Endodermal cell (in vitro differentiated cells): ENCODE measurements at places on chromosomes 16 and 17. TPM values are rescaled to one million over a fixed set of nuclear protein-coding genes. Genes with fewer than 3 reads are reported as not detected.

DNA sequence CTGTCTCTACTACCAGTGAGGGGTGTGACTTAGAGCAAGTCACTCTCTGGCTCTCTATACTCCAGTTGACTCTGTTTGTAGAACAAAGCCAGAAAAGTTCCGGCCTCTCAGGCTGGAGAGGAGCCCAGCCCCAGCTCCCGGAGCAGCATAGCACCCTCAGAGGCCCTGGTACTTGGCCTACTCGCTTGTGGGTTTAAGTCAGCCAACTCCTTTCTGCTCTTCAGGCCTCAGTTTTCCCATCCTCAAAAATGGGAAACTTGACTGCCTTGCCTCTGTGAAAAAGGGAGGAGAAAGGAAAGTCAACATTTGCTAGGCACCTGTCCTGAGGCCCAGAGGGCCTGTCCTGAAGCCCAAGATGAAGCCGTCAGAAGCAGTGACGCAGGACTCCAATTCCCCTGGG is 1.1 kb downstream of the CHST6 start:
- no peak for DNase-seq

GRCh38 chr16:4116325-4117249 is at the start of gene ADCY9:
Gene ADCY9, minus strand, starts transcription at chr16:4116442. Its CDS starts 1,000 bp downstream, at chr16:4115442.
- DNase-seq, result peak; percentile 89

The CLEC19A gene
- 0.93 to 3.4 TPM (median 1.9 TPM) in 3 replicates for total RNA-seq

The ACAP1 gene
- 8.0 to 12.8 TPM (median 8.4 TPM) in 3 replicates for total RNA-seq

- peak; percentile 97 for DNase-seq
These were observed 8.6 kb downstream of the CHD9NB start for GRCh38 chr16:53043986-53044601.

The TEDC2 gene
- total RNA-seq, result 19.2 to 57.6 TPM (median 56.8 TPM) in 3 replicates
